ENCODE measurements at places on chromosomes 6 and 20.

DNA sequence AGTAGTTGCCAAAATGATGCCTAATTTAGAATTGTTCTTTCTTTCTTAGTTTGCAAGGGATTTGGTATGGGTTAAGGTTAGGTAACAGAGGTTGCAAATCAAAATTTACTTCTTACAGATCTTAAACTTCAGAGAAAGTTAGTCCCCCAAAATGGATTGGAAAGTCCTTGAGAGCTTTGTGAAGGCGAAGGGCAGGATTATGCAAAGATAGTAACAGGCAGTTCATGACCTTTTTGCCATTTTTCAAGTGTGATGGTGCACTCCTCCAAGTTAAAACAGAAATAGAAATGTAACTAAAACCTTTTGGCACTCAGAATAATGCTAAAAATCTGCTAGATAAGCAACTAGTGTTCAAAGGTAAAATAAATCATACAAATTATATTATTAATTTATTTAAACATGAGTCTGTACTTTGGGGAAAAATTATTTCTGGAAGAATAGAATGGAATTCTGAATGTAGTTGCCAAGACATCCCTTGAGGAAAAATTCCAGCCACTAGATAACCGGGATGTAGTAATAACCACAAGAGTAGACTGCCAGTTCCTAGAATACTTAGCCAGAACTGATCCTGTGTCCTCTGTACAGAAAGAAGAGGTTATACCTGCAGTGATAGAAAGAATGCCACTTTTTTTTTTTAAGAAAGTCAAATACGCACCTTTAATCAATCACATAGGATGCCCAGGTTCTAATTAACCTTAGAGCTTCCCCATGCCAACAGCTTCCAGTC lies 31.8 kb upstream of the DAAM2 start:
- DNase-seq = no peak

GRCh38 chr6:16267428-16268263 lies 29.3 kb downstream of the GMPR start:
- DNase-seq = no peak

DNA sequence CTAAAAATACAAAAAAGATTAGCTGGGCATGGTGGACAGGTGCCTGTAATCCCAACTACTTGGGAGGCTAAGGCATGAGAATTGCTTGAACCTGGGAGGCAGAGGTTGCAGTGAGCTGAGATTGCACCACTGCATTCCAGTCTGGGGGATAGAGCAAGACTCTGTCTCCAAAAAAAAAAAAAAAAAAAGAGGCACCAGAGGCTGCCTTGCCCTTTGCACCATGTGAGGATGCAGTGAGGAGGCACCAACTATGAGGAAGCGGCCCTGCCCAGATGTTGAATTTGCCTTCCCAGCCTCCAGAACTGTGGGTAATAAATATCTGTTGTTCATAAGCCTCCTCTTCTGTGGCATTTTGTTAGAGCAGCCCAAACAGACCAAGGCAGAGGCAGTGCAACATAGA lies 54.4 kb downstream of the ALDH5A1 start:
- DNase-seq = no peak

GRCh38 chr6:30013291-30013922 lies 47.7 kb upstream of the POLR1H start:
- no peak for DNase-seq

GRCh38 chr6:72348926-72349325 lies 272.9 kb upstream of the KCNQ5 start:
- DNase-seq = no peak
